DMS79 (cell line): ENCODE measurements at places on chromosomes 16 and 17.

DNA sequence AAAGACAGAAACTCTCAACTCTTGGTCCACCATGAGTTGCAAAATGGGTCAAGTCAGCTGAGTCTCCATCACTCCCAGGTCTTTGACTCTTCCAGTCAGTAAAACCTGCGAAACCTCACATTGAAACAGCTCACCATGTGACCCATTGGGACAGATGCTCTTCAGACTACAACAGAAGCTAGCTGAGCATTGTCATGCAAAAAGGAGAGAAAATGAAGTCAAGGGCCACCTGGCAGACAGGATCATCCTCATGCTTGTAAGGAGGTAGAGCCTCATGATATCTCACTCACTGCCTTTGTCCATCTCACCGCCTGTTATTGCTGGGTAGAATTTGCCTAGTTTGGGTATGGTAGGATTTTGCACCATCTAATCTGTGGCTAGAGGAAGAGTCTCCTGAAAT lies 50.2 kb downstream of the MAF start:
- DNase-seq = no peak

- DNase-seq = no peak
These were observed 3.0 kb downstream of the CDH1 start for GRCh38 chr16:68739964-68740627.

- peak; percentile 17 for DNase-seq
These were observed 9.0 kb upstream of the WSB1 start for GRCh38 chr17:27284811-27285415.

- DNase-seq = no peak
These were observed 5.3 kb downstream of the ST3GAL2 start for GRCh38 chr16:70433458-70434103.

- DNase-seq = no peak
These were observed 37.7 kb upstream of the TOB1 start for GRCh38 chr17:50903604-50904517.

- DNase-seq = no peak
These were observed 15.6 kb upstream of the CBFB start for GRCh38 chr16:67013233-67013822.

DNA sequence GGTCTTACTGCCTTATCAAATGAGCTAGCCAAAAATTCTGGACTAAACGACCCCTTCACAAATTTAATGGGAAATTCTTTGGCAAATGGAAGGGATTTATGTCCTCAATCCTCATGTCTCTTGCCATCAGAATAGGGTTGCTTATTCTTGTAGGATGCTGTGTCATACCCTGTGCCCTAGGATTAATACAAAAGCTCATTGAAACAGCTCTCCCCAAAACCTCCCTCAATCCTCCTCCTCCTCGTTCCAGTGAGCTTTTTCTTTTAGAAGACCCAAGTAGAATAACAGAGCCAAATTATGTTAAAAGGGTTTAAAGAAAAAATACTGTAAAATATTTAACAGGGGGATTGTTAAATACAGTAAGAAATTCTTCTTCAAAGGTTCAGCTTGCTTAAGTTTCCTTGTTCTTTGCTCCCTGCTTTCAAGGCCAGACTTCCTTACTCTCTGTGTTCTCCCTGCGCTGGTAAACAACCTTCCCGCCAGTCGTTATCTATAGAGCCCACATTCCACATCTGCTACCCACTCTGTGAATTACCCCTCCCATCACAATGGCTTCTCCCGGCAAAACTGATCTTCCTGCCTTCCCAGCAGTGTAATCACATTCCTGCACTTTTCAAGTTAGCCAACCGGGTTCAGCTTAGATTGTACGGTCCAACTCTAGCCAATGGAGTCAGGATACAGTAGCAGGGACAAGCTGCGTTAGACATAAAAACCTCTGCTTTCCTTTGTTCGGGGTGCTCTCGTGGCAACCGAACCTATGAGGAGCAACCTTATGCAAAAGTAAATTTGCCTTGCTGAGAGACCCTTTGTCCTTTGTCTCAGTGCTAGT lies 9.7 kb downstream of the HPR start:
- DNase-seq = no peak

GRCh38 chr16:3101018-3101840 lies 2.1 kb upstream of the ZSCAN10 start:
- DNase-seq = no peak

DNA sequence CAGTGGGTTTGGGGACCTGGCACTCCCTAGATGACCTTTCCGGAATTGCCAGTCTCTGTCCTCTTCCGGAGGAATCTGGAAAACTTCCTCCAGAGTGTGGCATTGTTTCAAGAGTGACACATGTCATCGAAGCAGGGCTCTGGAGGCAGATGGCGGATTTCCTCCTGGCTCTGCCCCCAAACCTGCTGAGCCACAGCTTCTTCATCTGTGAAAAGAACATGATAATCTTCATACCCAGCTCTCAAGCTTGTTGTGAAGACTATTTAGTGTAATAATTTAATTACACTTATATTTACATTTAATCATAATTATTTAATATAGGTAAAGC lies 19.7 kb upstream of the TEX2 start:
- DNase-seq = no peak

DNA sequence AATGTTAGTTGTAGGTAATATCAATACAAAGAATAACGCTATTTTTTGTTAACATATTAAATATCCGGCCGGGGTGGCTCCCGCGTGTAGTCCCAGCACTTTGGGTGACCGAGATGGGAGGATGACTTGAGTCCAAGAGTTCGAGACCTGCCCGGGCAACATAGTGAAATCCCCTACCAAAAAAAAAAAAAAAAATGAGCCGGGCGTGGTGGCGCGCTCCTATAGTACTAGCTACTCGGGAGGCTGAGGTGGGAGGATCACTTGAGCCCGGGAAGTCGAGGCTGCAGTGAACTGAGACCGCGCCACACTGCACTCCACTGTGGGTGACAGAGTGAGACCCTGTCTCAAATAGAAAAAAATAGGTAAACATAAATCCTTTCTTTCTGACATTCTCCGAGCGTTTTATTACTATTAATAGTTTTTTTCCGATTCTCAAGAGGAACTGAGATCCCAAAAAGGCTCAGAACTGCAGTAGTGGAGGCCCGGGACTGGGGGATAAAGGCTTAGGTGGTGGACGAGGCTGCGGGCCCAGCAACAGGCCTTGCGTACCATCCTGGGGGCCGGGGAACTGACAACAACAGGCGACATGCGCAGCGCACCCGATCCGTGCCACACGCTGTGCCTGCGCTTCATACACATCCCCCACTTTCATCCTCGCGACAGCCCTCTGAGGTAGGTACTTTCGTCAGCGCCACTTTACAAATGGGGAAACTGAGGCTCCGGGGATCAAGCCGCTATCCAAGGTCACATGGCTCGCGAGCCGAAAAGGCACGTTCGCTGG lies 919 bp downstream of the N4BP1 start:
- no peak for DNase-seq

DNA sequence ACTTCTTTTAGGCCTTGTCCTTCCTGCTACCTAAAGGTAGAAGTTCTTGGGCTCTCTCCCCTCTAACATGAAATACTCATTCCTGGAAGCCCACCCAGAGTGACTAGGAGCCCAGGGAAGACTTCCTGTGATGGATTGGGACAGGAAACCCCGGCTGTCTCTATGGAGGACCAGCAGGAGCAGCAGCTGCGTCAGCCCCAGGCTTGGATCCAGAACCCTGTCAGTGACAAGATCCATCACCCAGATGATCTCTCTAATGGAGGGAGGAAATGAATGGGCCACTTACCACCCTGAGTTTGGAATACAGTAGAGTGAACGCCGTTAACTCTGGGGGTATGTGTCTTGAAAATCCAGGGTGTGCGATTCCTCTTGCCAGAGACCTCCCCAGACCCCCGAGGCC lies 195.7 kb upstream of the WSCD1 start:
- no peak for DNase-seq

DNA sequence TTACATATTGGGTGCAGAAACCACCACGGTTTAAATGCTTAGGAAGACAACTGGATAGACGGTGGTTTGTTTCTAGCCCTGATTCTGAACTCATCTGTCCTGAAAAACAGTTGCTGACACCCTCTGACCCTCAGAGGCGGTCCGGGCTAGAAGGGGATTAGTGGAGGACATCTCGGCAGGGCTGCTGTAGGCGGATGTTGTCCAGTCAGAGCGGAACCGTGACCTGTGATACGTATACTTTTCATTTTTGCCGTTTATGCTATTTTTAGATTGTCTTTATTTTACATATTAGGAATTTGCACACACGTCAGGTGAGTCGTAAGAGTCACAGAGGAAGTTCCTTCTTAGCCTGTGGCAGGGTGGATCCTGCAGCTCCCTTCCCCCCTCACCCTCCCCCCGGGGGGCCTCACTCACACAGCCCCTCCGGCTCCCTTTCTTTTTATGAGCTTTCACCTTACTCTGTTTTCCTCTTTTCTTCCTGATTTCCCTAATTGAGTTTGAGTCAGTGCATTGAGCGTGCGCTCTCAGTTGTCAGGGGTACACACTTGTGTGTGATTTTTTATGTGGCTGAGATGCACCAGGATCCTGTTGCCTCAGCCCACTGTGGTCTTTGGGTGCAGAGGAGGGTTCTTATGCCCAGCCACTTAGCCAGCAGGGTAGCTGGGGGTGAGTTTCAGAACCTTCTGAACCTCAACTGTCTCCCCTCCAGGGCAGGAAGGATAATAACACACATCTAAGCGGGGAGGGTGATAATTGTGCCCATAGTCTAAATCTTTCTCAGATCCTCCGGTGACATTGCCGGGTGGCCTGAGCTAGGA lies 211.1 kb upstream of the CHMP6 start:
- DNase-seq = no peak

DNA sequence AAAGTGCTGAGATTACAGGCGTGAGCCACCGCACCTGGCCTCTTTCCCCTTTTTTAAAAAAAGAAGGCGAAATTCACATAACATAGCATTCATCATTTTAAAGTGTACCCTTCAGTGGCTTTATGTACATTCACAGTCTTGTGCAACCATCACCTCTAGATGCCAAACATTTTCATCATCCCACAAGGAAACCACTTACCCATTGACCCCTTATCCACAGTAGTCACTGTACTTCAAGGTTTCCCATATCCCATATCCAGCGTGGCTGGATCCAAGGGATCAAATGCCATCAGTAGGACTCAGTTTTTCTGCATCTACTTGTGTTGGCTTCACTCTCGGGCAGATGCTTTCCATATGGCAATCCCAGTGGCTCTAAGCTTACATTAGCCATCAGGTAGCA lies 50.3 kb downstream of the BMERB1 start:
- DNase-seq = no peak

GRCh38 chr16:48885471-48885870 lies 275.5 kb upstream of the N4BP1 start:
- no peak for DNase-seq

DNA sequence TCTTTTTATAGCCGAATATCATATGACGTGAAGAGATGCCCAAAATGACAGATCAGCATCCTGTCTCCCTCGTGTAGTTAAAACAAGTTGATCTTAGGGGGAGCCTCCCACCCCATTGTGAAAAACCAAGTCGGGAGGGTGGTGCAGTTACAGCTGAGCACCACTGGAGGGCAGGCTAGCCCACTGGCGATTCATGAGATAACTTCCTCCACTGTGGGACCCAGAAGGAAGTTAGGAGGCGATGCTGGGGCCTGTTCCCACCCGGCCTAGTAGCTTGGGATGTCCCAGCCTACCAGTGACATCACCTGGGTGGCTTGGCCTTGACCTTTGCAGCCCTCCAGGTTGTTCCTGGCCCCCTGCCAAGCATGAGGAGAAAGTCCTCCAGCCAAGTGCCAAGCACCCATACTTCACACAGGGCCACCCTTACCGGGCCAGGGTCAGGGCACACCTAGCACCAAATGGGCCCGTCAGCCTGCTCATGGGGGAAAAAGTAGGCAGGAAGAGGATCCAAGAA lies 8.1 kb upstream of the CPNE2 start:
- DNase-seq = no peak

GRCh38 chr16:330741-331140 lies 21.8 kb downstream of the AXIN1 start:
- DNase-seq = no peak

DNA sequence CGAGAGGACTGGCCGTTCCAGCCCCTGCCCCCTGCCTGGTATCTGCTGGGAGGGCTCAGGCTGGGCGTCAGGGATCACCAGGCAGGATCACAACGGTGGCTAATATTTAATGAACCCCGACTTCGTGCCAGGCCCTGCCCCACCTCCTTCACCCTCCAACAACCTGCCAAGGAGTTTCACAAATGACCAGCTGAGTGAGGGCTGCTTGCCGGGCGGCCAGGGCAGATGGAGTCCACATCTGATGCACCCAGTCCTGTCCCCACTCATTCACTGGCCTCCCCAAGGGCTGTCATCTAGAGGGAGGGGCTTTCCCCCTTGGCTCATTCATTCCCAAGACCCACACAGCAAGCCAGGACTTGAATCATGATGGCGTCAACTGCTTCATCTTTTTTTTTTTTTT lies 17.5 kb downstream of the UBALD1 start:
- DNase-seq = peak; percentile 18

GRCh38 chr17:79188048-79188447 lies 113.4 kb downstream of the ENGASE start:
- DNase-seq = no peak

DNA sequence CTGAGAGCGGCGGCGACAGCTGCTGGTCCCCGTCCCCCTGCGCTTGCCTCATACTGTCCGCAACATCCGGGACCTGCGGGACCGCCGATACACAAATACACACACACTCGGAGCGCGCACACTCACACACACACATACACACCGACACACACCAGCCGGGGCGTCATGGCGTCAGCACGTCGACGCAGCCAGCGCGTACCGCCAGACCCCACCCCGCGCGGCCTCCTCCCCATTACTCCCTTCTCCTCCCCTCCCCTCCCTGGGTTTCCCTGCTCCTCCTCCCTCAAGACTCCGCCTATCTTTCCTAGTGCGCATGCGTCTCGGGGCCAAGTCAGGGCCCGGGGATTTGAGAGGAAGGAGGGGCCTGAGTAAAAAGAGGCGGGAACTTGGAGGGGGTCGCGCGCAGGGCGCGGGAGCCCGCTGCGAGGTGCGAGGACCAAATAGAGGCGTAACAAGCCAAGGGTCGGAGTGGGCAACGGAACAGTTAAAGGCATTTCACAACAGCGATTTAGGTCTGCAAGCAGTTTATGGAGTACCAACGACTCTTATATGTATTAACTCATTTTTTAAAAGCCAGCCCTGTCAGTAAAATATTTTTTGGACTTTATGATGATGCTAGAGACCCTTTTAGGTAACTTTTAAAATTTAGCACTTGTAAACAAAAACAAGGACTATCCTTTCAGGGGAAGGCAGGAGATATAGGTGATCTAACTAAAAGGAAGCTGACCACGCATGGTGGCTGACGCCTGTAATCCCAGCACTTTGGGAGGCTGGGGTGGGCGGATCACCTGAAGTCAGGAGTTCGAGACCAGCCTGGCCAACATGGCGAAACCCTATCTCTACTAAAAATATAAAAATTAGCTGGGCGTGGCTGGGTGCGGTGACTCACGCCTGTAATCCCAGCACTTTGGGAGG lies at the start of gene SPOP:
Gene SPOP, minus strand, starts transcription at position 165 of the 915 bp plus-strand sequence. CDS start 55,287 bp downstream, outside the sequence.
- DNase-seq = peak; percentile 97

DNA sequence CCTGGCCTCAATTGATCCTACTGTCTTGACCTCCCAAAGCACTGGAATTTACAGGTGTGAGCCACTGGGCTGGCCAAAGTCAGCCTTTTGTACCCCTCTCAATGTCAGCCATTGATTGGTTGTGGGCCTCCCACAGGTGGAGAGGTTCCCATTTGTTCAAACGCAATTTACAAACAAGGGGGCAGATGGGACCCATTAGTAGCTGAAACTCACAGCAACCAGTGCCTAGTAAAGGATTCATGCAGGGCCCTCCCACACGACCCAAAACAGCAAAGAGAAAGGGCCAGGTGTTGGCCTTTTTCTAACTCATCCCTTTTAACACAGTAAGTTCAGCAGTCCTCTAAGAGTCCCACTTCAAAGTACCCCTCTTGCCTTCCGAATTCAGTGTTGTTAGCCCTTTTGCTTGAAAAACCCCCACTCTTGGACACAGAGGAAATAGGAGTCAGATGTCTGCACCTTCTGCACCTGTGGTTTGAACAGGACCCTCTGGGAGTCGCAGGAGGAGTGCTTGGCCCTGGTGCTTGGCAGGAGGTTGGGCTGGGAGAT lies 89.2 kb downstream of the PITPNC1 start:
- no peak for DNase-seq
